Muscle of leg (tissue), 16 donors: ENCODE measurements at places on chromosomes 6 and 20. TPM values are rescaled to one million over a fixed set of nuclear protein-coding genes. Genes with fewer than 3 reads are reported as not detected.

DNA sequence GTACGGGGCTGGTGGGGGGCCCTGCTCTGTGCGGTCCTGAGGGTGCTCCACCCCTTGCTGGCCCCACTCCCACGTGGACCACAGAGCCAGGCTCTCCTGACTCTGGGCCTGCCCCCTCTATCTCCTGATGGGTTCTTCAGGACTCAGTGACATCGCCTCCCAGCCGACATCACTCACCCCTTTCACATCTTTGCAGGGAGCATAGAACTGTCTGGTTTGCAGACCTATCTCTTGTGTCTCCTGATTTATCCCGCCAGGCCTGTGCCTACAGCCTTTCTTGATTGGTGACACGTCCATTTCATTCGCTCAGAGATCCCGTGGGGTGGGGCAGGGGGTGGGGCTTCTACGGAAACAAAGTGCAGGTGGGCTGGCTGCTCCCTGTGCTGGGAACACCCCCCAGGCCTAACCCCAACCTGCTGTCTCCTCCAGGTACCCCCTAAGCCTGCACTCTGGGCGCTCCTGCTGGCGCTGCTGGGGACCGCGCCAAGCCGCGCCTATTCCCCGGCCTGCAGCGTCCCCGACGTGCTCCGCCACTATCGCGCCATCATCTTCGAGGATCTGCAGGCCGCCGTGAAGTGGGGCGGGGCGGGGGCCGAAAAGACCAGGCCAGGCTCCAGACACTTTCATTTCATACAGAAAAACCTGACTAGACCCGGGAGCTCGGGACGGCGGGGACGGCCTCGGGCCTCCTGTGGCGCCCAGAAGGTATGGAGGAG lies 1.7 kb downstream of the C20orf204 start:
- peak; percentile 9 for DNase-seq

- DNase-seq: no peak
Observed at GRCh38 chr6:26299286-26300042, 65.5 kb upstream of the BTN3A2 start.

DNA sequence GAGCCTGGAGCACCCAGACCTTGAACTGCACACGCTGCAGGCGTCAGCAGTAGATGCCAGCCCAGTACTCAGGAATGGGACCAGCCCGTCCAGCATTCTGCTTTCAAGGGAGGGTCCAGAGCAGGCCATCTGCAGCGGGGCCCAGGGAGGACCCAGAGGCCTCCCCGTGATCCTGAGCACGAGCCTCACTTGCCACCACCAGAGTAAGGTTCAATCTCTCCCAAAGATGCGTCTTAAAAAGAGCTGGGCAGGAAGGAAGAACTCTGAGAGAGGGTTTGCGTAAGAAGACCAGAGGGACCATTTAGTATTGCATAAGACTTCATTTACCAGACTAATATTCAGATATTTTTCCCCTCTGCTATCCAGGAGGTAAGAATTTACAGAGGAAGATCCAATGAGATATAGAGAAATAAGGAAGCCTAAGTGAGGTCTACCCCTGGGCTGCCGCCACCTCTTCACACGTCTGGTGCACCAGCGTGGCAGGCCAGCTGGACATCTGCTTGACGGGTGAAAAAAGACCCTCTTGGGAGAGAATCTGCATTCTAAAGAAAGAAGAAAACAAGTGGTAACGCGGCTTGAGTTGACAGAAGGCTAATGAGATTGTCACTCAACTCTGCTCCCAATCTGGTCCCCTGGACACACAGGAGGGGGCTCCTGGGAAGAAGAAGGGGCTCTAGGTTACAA lies 107.3 kb downstream of the PRND start:
- DNase-seq: peak; percentile 85

DNA sequence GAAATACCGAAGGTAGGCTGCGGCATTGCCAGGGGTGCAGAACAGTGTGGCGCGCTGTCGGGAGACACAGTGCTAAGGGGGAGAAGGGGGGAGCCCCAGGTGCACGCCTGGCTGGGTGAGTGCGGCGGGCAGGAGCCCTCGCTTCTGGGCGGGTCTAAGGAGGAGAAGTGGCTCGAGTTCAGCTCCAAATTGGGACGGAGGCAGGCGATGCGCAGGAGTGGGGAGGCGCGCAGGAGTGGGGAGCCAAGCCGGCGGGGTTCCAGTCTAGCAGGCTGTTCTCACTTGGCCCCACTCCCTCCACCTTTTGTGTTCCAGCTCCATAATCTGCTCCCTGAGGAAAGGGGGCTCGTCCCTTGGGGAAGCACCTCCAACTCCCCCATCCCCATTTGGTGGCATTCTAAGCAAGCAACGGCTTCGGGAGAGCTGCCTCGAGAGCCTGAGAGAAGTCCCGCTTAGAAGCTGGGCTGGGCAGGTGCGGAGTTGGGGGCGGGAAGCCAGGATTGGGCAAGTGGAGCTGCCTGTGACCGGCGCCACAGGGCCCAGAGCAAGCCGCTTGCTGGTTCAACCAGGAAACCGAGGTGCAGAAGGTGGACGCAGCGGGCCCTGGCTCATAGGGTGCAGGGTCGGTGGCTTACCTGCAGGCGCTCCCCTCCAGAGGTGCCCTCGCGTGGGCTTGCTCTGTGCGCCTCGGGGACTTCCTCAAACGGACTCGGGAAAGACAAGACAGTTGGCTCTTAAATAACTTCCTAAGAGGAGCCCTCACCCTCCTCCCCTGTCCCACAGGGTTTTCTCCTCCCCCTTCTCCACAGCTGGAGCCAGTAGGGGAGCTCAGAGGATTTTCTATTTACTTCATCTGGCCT lies at the start of gene F13A1:
Gene F13A1 (minus strand): TSS at position 711 of the 860 bp plus-strand sequence. CDS start 1,998 bp downstream, outside the sequence.
- DNase-seq: peak; percentile 56

DNA sequence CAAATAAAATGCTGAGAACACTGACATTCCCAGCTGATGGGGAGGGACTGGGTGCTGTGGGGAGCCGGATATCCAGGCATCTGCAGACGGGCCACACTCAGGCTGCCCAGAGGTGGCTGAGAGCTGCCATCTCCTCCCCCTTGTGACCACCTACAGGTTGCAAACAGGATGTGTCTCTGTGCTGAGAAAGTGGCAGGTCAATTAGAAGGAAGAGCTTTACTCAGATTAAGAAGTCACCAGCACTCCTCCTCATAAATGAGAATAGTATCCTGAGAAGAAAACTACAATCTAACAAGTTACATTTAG lies 63.0 kb downstream of the HUS1B start:
- no peak for DNase-seq

- DNase-seq: peak; percentile 2
Observed at GRCh38 chr20:25269057-25269832, 21.4 kb downstream of the PYGB start.

DNA sequence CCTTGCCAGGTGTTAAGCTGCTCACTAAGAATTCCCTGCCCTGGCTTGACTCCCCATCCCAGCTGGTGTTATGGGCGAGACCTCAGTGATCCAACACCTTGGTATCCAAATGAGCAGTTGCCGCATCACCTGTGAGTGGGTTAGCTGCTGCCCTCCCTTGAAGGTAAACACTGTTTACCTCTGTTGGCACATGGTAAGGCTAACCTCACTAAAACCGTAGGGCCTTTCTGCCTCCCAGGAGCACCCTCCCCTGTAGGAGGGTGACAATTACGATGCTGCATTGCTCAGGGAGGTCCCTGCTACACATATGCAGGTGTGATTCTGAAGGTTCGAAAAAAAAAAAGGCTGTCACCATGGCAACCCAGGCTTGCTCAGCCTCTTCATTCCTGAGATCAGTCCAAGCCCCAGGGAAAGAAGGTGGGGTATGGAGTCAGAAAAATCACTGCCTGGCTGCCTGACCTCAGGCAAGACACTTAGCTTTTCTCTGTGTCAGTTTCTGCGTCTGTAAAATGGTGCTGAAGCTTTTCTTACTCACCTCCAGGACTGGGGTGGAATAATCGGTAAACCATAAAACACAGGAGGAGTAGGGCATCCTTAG lies 19.5 kb downstream of the PNPLA1 start:
- no peak for DNase-seq

DNA sequence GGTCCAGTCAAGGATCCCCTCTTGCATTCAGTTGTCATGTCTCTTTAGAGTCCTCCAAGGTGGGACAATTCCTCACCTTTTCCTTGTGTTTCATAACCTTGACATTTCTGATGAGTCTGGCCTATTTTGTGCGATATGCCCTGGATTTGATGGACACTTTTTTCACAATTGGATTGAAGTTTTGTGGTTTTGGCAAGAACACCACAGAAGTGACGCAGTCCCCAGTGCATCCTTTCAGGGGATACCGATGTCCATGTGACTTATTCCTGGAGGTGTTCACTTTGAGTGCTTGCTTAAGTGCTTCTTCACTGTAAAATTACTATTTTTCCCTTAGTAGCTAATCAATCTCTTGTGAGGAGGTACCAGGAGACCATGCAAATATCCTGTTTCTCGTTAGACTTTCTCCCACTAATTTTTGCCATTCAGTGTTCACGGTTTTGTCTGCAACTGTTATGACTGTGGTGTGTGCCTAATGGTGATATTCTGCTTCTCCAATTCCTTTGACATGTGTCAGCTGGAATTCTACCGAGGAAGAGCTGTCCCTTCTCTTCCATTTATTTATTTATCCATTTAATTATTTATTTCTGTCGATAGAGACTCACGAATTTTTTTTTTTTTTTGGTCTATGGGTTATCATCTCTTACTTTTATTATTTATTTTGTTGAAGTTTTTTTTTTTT lies 30.8 kb downstream of the BPIFB4 start:
- DNase-seq: no peak

KIF25 gene
- total RNA-seq: 1.8 TPM

MCCD1 gene
- not detected for total RNA-seq

ZSWIM1 gene
- total RNA-seq: 5.1 TPM
